ELF-1 (cell line): ENCODE measurements at places on chromosomes 2 and 18.

DNA sequence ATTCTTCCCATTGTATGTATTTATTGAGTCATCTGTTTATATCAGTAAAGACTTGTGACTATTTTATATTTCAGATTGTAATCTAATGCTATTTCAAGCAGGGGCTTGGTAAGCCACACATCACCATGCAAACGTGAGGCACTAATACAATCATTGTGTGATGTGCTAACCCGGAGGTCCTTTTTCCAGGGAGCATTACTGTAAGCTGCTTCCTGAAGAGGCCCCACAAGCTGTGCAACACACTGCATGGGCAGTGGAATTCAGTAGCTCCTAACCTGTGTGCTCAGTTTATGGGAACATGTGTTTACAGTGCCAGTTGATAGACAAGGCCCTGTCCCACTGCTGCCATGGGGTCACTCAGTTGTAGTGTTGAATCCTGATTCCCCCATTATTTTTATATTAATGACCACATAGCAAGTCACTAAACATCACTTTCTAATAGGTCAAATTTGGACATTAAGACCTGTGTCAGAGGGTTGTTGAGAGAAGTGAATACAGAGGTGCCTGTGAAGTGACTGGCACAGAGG lies 162.9 kb downstream of the FHOD3 start:
- no peak for DNase-seq

- DNase-seq, result no peak
Measured at GRCh38 chr2:171602352-171602751, 80.1 kb downstream of the CYBRD1 start.

- DNase-seq, result no peak
Measured at GRCh38 chr18:42087876-42088275, 132.8 kb downstream of the PIK3C3 start.

DNA sequence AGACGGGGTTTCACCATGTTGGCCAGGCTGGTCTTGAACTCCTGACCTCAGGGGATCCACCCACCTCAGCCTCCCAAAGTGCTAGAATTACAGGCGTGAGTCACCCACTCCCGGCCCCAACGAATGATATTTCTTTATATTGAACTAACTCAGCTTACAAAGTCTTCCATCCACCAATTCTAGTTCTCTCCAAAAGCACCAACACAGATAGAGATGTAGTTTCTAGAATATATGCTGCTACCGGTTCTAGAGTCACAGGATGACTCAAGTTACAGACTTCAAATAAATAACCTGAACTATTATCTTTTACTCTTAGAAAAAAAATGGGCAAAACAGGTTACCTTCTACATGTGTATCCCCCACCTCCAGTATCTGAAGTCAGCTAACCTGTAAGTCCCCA lies 9.2 kb downstream of the ACAA2 start:
- no peak for DNase-seq

DNA sequence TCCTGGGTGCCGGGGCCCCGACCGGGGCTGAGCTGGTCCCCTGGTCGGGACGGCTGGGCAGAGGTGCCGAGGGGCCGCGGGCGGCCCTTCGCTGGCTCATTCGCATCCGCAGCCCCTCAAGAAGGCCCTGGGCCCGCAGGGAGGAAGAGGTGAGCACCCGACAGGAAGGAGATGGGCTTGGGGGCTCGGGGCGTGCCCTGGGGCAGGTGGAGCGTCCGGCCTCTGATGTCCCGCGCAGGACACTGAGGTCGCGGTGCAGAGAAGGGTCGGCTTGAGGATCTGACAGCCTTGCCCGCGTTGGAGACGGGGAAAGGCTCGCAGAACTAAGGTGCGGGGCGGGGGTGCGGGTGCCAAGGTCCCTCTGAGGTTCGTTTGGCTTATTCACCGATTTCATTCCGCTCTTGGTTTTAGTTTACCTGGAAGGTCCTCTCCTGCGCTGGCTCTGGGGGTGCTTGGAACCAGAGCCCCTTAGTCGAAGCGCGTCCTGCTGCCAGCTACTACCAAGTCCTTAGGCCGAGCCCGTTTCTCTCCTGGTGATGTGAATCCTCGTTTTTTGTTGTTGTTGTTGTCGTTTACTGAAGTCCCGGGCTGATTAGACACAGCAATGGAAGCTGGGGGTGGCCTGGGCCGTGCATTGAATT lies 18.9 kb upstream of the CD8A start:
- DNase-seq, result peak; percentile 56

DNA sequence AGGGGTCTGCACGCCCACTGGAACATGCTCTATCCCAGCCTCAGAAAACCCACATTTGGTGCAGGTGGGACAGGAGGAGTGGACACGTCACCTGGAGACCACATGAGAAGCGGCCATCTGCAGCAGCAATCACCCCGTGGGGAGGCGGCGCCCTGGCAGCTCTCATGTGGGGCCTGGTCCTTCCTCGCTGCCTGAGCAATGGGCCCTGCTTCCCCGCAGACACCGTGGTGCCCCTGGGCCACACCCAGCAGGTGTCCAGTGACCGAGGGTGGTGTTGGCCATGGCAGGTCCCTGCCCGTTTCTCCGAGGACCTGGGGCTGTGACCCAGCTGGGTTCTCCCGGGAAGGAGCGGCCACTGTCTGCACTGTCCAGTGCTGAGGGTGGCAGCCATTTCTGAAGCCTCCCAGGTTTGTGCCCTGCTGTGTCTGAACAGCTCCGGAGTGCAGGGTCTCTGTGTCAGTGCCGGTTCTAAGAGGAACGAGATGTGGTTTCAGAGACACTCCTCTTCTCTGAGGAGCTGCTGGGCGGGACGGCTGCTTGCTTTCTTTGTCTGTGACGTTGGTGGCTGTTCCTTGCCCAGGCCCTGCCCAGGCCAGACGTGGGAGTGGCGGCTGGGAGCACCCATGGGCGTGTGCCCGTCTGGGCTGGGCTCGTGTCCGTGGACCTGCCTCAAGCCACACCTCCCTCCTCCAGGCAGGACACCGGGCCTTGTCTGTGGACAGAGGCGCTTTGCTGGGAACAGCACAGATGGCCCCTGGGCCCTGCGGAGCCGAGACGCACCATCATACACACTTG lies 44.8 kb downstream of the NFATC1 start:
- DNase-seq, result no peak

DNA sequence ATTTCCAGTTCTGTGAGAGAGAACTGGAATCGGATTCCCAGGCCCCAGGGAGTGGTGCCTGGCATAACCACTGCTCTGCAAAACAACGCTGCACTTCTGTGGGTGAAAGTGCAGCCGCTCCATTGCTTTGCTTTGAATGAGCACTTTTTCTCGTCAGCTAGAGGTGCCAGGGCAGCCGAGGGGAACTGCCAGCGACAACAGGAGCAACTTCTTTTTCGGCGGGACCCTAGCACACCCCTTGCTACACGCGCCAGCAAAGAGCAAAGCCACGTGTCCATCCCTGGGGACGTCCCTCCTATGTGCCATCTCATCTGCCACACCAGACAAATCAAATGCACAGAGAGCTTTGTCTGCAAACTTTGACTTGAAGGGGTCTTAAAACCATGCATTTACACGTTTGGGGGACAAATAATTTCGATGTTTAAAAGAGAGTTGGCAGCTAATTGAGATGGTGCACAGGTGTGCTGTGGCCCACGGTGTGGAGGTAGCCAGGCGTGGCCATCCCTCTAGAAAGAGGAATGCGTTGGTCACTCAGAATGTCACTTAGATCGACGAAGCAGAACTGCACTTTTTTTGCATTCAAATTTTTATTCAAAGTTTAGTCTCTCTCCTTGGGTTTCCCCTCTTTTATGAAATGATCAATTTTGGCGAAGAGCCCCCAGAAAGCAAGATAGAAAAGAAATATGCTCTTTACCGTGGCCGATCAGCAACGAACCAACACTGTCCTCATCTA lies 151.8 kb downstream of the MBP start:
- DNase-seq, result no peak

GRCh38 chr2:106847366-106847765 lies 38.6 kb downstream of the ST6GAL2 start:
- DNase-seq, result no peak

- peak; percentile 10 for DNase-seq
Measured at GRCh38 chr2:54030396-54030741, 59.6 kb upstream of the PSME4 start.

GRCh38 chr2:63669596-63669995 lies 80.8 kb downstream of the MDH1 start:
- no peak for DNase-seq

GRCh38 chr2:177327009-177327408 lies 62.5 kb upstream of the NFE2L2 start:
- DNase-seq, result no peak

DNA sequence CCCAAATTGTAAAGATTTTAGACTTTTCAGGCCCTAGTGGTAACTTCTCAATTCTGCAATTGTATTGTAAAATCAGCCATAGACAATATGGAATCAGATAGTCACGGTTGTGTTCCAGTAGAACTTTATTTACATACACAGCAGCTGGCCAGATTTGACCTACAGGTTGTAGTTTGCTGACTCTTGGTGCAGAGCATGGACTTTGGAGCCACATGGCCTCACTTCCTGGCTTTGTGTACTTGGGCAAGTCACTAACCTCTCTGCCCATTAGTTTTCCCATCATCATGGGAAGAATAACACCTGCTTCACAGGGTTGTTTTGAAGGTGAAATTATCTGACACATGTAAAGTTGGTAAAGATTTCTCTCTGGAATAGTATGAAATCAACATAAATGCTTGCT lies 147.6 kb downstream of the TMEM200C start:
- no peak for DNase-seq

GRCh38 chr2:29921560-29921915 lies at the start of gene ALK:
Gene ALK (minus strand): TSS chr2:29921586. CDS start chr2:29920659, 927 bp downstream.
- DNase-seq, result peak; percentile 95

GRCh38 chr2:127771756-127772155 lies 39.2 kb downstream of the WDR33 start:
- DNase-seq, result no peak

- DNase-seq, result no peak
Measured at GRCh38 chr2:190501231-190501630, 33.3 kb downstream of the NEMP2 start.

GRCh38 chr2:54387059-54387991 lies 68.8 kb upstream of the SPTBN1 start:
- peak; percentile 15 for DNase-seq
